Type B pancreatic cell (in vitro differentiated cells): ENCODE measurements at places on chromosomes 1 and 21.

DNA sequence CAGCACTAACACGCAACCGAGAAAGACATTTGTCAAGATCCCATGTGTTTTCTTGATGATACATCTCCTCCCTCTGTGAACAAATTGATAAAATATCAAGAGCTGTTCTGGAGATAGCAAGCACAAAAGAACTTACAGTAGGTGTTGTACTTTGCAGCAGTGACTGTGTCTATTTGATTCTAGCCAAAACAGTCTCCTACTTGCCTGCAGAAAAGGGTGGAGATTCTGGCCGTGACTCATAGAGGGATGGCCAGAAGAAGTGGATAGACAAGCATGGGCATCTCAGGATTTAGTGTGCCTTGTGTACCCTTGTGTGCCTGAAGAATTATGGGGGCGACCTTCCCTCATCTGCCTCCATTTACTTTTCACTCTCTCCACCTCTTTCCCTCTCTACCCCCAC, 458.4 kb upstream of the LRRC7 start:
- DNase-seq: no peak

DNA sequence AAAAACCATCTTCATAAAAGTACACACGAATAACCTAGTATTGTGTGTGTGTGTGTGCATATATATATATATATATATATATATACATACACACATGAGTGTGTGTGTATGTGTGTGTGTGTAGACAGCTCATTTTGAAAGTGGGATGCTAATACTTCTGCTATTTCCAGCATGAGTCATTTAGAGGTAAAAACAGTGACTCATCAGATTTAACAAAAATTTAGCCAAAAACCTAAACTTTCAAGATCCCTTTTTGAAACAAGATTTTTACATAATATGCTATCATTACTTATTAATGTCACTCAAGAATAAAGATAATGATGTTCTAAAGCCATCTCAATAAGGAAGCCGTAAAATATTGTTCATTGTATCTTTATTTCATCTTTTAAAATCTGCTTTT, 35.6 kb upstream of the ADGRL4 start:
- no peak for DNase-seq

DNA sequence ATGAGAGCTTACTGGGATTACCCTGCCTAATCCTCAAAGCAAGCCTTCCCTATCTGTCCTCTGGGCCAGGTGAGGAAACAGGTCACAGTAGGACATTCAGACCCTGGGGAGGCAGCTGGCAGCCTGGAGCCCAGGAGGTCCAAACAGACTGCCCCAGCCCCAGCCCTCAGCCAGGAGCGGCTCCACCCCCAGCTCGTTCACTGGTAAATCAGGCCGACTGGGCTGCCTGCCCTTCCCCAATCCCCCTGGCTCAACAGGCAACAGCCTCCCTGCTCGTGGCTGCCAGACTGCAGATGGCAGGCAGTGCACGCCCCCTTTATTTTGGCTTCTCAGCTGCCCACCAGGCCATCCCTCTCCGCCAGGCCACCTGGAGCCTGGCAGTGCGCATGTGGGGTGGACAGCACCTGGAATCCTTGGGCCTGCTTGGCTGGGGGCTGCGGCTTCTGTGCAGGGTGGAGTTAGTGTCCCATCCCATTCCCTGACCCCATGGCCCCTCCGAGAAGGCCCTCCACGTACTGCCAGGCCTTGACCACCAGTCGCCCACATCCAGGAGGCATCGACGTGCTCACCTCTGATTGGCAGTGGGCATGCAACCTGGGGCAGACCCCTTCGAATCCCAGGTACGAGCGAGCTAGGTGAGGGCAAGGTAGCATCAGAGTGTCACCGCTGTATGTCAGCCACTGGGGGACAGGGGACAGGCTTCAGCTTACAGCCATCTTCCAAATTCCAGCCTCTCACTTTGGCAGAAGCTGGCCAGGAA, 11.2 kb upstream of the ZNF670 start:
- peak; percentile 64 for DNase-seq

GRCh38 chr1:115768549-115768948, at the start of gene CASQ2:
TSS of gene CASQ2 (minus strand) at chr1:115768714. CDS start at chr1:115768541, 173 bp downstream.
- no peak for DNase-seq

DNA sequence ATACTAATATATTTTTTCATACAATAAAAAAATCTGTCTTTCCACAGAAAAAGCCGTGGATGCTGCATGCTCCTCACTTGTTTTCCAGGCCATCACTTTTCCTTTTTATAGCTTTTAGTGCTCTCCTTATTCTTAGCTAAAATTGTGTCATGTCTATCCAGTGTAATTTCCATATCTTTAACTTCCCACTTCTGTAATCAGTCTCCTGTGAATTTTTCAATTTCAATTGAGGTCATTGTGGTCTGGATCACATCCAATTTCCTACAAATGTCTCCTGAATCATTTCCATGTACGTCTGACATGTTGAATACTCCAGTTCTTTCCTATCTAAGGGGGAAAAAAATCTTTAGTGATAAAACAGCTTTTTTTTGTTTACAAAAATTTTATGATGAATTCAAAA, 838.2 kb upstream of the B3GALT2 start:
- no peak for DNase-seq

GRCh38 chr1:240878631-240879030, 266.7 kb upstream of the GREM2 start:
- no peak for DNase-seq

GRCh38 chr1:21939650-21940374, 2.7 kb upstream of the HSPG2 start:
- DNase-seq: no peak

DNA sequence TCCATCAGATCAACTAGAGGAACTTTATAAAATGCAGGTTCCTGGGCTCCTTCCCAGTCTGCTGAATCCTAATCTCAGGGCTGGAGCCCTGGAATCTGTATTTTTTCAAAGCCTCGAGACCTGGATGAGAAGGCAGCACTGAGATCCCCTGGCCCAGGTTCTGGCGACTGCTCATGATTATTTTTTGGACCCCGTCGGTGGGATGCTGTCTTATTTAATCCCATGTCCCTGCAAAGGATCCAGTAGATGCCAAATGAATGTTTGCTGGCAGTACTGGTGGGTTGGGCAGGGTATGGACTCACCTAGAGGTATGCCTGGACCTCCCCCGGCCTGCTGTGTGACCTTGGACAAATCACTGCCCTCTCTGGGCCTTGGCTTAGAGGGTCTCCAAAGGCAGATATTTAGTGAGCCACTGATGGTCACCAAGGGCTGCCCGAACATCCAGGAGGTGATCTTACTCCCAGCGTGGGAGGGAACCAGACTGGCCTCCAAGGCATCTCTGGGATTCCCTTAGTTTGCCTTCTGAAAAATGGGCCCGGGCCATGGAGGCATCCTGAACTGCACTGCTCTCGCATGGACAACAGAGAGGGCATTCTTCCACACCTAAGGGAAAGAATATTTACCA, 91.6 kb upstream of the RUNX3 start:
- no peak for DNase-seq

DNA sequence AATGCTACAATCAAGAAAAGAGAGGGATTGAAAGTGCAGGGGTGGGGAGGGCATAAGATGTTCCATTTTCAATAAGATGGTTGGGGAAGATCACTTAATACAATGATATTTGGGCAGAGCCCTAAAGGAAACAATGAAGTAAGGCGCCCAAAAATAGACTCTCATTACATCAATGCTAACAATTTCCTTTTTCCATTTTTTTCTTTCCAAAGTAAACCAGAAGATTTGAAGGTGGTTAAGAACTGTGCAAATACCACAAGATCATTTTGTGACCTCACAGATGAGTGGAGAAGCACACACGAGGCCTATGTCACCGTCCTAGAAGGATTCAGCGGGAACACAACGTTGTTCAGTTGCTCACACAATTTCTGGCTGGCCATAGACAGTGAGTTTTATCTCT, 16.8 kb downstream of the IFNAR2 start:
- no peak for DNase-seq

DNA sequence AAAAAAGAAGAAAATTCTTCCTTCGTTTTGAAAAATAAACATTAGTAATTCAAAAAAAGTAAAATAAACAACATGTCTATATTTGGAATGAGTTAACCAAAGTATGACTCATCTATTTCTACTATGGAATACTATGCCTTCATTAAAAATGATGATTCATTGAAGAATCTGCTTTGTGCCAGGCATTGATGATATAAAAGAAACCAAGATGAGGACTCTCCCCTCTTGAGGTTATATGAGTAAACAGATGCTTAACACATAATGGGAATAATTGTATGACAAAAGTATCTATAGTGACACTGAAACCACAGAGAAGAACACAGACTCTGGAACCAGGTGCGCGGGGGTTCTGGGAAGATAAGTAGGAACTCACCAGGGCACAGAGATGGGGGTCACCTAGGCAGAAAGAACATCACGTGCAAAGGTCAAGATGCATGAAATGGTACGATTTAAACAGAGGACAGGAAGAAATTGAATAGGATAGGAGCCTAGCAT, 18.8 kb downstream of the ELF3 start:
- no peak for DNase-seq

DNA sequence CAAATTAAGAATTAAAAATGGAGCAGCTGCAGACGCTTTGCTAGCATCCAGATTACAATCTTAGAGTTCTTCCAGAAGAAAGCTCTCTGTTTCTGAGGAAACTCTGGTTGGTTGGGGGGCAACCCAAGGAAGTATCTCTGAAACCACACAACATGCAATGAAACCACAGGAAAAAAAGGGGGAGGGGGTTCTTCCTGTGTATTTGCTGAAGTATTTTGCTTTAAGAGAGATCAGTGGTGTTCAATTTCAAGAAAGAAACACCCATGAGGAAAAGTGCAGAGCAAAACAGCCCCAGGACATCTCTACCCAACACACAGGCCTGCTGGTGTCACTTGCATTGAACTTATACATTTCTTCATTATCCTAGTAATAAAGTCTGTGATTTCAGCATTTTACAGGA, 19.7 kb upstream of the TIAM1 start:
- no peak for DNase-seq

DNA sequence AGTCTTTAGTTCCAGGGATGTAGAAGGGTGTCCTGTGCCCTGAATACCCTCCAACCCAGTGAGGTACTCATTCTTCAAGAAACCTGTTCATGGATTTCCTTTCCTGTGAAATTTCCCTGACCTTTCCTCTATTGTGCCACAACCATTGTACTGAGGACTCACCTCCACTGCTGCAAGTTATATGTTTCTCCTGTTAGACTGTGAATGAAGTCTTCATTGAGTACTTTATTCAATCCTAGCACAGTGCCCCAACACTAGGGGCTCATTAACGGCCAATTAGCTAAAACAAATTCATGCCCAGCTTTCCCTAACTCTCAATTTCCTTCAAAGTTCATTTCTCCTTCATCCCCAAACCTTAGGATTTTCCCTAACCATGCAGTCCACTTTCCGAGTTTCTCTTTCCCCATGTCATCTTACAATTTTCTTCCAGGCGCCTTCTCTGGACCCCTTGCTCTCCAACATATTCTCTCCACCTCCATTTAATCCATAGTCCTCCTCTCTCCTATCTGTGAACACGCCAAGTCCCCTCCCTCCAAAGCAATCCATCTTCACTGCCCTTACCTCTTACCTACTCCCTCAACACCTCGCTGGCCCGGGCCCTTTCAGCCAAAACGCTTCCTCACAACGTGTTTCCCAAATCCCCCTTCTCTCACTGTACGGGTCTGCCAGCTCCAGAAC, 1.3 kb downstream of the TRIM33 start:
- no peak for DNase-seq

DNA sequence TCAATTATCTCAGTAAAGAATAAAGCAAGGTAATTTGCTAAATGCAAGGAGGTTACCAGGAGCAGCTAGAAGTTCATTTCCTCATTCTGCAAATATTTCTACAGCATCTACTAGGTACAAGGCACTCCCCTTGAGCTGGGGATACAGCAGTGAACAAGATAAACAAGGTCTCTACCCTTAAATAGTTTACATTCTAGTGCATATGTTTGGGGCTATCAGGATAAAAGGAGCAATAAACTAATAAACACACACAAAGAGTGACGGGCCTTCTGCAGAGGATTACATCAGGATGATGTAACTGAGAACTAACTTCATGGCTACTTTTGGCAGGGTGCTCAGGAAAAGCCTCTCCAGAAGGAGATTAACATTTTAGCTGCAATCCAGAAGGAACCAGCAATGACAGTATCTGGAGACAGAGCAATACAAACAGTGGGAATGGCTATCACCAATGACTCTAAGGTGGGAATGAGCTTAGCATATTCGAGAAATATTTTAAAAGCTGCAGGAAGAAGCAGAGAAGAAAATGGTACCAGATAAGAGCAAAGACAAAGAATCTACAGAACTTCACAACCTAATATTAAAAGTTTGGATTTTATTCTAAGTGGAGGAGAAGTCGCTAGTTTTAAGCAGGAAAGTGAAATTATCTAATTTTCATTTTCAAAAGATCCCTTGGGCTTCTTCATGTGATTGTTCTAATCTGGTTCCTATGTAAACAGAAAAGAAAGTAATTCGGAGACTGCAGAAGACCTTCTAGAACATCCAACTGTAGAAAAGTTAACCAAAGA, 25.8 kb downstream of the TP53BP2 start:
- DNase-seq: no peak

DNA sequence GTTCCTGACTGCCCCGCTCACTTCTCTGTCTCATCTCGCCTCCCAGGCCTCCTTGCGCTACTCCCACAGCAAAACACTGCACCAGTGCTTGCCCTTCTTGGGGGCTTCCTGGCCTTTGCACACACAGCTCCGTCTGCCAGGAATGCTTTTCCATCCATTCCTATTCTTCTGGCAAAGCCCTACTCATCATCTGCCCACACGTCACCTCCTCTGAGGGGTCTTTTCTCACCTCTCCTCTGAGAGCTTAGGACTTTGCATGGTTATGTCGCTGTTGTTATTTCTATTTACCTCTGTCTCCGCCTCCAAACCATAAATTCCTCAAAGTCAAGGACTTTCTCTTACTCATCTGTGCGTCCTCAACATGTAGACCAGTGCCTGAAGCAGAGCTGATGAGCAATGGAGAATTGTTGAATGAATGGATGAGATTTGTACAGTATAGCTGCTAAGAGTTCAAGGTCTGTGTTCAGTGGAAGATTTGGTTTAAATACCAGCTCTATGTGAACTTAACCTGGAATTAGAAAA, 26.4 kb upstream of the BTG2 start:
- no peak for DNase-seq

- no peak for DNase-seq
Measured at GRCh38 chr1:153232553-153232952, 15.2 kb downstream of the PRR9 start.

DNA sequence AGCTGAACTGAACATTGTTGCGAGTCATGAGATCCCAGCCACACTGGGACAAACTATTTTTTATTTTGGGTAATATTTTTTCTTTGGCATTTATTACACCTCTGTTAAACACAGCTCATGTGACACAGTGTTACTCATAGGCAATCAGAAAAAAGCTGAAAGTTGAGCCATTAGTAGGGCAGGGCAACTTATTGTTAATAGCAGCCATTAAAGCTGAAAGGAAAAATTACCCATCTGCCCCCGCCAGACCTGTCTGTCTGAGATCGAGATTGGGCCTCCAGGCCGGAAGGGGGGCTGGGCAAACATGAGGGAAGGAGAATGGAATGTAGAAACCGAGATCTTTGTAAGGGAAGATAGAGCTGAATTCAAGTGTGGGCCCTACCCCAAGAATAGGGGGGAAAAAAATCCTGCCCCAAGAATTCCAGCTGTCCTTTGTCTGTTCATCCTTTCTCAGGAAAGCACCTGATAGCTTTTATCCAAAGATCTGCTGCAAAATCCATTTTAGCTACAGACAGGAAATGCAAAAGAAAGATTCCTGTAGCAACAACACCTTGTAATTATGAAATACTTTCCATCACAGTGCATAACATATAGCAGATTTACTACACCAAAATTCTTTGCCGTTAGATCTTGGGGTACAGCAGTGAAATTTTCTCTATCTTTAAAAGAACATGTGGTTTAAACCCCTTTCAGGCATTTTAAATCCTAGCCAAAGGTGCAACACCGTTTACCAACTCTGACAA, 212.8 kb downstream of the PBX1 start:
- DNase-seq: no peak
